Type B pancreatic cell (in vitro differentiated cells): ENCODE measurements at places on chromosomes 2 and 18.

- no peak for DNase-seq
Measured at GRCh38 chr2:74707837-74708236, 53.8 kb downstream of the SEMA4F start.

DNA sequence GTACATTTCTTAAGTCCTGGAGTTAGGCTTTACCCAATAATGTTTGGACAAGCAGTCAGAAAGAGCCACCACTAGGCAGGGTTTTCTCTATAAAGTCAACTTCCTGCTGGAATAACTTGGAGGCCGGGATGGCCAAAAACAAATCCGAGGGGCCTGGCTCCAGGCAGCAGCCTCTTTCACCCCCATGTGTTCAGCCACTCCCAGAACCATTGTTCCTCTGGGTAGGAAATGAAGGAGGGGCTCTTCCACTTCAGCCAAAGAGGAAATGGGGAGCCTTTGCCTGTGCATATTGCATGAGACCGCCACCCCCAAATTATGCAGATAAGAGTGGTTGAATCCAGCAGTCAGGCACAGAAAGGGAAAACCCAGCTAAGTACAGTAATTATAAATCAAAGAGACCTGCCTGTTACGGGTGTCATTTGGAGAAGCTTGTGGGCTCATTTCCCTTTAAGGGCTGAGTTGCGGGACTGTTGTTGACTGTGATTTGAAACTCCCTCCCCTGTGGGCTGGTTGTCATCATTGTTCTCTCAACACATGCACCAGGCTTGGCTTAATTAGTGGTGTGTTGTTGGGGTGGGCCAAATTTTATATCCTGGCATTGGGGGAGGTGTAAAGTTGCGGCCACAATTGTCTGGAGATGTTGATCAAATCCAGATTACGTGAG, 212.8 kb upstream of the SOX11 start:
- no peak for DNase-seq

DNA sequence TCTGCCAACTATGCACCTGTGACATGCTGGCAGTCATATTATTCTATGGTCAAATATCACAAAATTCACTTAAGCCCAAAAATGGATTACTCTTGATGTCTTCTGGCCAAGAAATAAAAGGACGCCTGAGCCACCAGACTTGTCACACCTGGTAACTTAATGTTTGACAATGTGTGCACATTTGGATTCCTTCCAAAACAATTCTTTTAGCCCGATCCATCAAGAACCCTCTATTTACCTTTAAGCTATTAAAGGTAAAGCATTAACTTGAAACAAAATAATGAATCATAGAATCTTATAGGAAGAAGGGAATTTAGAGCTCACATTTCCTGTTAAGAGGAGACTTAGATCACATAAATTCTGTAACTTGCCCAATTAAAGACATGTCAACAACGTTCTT, 46.5 kb upstream of the NFU1 start:
- DNase-seq = no peak

GRCh38 chr18:34786162-34786741, 76.2 kb downstream of the DTNA start:
- DNase-seq = no peak

GRCh38 chr2:149808556-149808955, 221.0 kb upstream of the MMADHC start:
- DNase-seq = no peak

DNA sequence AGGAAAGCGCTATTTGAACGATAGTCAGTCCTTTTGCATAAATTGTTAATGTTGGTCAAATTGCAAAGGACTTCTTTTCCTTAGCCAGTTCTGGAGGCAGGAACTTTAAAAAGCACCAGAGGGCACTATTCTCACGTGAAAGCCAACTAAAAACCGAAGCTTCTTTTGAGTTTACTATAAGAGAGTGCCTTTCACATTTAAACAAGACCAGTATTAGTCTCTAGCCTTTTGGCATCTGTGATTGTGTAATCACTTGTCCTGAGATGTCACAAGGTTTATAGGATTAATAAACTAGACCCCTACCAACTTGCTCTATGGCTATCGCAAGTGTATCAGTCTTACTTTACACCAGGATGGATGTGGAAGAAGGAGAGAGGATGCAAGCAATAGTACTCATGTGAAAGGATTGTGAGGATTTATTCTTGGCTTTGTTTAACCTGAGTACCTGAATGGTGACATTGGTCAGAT, 14.4 kb upstream of the STAT4 start:
- DNase-seq = no peak

GRCh38 chr2:146633159-146633558, 1211.7 kb upstream of the ACVR2A start:
- DNase-seq = no peak

- no peak for DNase-seq
Measured at GRCh38 chr2:17555150-17555549, 14.7 kb downstream of the VSNL1 start.

- DNase-seq = no peak
Measured at GRCh38 chr2:121999264-121999663, 243.8 kb downstream of the TSN start.

- no peak for DNase-seq
Measured at GRCh38 chr2:119407430-119408220, 24.0 kb upstream of the TMEM37 start.

- no peak for DNase-seq
Measured at GRCh38 chr18:44187090-44187489, 493.6 kb upstream of the SETBP1 start.

- DNase-seq = no peak
Measured at GRCh38 chr2:105999211-105999989, 194.7 kb downstream of the UXS1 start.

DNA sequence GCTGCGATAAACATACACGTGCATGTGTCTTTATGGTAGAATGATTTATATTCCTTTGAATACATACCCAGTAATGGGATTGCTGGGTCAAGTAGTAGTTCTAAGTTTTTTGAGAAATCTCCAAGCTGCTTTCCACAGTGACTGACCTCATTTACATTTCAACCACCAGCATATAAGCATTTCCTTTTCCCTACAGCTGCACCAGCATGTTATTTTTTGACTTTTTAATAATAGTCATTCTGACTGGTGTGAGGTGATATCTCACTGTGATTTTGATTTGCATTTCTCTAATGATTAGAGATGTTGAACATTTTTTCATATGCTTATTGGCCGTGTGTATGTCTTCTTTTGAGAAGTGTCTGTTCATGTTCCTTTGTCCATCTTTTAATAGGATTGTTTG, 22.8 kb downstream of the GALNT1 start:
- DNase-seq = no peak

GRCh38 chr2:218962859-218963492, 3.5 kb downstream of the CDK5R2 start:
- peak; percentile 90 for DNase-seq

DNA sequence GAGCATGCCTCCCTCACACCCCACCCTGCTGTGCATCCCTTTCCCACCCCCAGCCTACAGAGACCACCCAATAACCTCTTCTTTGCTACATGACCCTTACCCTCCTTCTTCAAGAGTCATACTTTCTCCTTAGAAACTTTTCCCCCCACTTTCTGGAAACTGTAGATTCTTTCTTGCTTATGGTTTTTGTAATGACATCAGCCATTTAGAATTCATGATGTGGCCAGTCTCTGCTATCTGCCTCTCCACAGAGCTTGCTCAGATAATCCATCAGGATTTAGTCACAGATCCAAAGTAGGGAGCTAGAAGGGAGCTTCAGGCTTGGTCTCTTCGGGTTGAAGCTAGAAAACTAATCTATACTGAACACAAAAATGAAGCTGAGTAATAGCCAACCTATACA, 36.5 kb downstream of the GALM start:
- no peak for DNase-seq

DNA sequence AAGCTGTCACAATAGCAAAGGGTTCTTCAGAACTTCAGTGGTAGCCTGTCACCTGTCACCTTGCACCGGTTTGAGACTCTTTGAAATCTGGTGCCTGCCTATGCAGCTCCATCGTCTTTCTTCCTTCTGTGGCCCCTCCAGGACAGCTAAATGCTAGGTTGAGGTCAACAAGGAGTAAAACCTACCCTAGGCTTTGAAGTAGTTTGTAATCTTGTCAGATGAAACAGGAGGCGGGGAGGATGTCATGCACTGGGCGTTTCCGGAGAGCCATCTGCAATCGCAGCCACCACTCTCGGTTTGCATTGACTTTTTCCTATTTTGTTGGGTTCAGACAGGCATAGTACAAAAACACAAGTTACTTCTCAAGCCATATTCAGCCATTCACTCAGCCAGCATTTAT, 116.7 kb downstream of the LPIN1 start:
- no peak for DNase-seq

GRCh38 chr2:232886176-232886575, 16.1 kb downstream of the SNORC start:
- DNase-seq = no peak

GRCh38 chr2:174059178-174059883, 94.2 kb upstream of the SP3 start:
- no peak for DNase-seq

- no peak for DNase-seq
Measured at GRCh38 chr2:113070606-113070975, 2.8 kb downstream of the IL1F10 start.

- DNase-seq = no peak
Measured at GRCh38 chr2:44848026-44848425, 93.5 kb upstream of the SIX3 start.

DNA sequence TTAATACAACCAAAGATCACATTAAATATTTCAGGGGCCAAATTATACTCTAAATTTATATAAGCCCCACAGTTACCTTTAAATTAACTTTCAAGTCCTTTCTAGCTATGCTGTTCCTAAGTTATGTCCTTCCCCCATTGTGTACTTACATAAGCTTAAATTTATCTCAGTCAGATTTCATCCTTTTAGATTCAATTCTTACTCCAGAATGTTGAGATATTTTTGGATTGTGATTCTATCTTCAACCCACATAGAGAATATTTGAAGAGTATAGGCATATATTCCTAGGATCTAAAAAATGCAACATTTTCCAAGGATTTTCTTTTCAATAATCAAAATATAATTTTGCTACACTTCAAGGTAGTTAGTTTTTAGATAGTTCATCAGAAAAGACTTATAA, 242.8 kb downstream of the KCNE4 start:
- no peak for DNase-seq

GRCh38 chr18:12066910-12067511, 26.6 kb upstream of the ANKRD62 start:
- DNase-seq = no peak

- DNase-seq = no peak
Measured at GRCh38 chr18:49788327-49788898, 24.9 kb downstream of the ACAA2 start.

DNA sequence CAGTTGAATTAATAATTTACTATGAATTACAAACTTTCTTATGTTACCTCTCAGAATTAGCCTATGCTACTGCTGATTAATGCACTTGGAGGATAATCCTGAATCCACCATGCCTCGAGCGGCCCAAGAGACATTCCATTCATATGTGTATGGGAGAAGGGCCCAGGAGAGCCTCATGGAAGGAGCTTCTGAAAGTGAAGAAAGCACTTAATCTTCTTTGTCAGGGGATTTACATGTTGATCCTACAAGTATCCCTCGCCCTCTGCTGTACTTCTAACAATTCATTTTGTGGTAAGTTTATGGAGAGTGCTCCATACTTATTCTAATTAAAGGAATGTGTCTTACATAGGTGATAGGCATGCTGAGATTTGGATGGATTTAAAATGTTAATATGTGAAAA, 1189.1 kb upstream of the NXPH2 start:
- DNase-seq = no peak

- DNase-seq = no peak
Measured at GRCh38 chr2:74959106-74959751, 786 bp downstream of the POLE4 start.

DNA sequence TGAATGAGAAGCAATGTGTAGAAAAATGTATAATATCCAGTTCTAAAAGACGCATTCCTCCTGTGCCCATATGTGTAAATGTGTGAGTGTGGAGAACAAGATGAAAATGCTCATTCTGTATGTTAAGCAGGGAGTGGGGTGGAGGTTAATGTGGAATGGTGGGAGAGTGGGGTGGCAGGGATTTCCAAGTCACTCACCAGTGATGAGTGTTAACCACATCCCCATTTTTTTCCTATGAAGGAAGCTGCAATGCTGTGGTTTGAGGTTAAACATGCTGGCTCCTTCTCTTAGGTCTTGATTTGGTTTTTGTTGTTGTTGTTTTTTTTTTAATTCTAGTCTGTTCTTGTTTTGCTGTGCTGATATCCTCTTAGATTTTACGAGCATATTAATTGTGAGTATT, 169.4 kb downstream of the NEDD4L start:
- DNase-seq = no peak

- no peak for DNase-seq
Measured at GRCh38 chr2:147659051-147659450, 185.8 kb upstream of the ACVR2A start.

DNA sequence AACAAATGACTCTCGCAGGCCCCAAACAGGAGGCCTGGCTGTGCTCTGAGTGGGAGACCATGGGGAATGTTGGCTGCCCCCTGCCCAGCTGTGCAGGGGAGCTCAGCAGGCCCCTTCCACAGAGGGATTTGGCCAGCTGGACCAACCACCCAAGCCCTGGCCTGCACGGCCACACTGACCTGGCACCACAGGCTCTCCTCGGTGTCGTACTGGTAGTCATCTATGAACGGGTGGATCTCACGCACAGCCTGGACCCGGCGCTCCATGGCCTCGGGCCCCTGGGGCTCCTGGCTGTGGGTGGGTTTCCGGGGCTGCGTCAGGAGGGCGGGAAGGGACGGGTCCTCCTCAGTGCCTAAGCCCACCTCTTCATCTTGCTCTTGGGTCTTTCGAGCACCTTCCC, 74.5 kb downstream of the POLR1A start:
- DNase-seq = no peak

DNA sequence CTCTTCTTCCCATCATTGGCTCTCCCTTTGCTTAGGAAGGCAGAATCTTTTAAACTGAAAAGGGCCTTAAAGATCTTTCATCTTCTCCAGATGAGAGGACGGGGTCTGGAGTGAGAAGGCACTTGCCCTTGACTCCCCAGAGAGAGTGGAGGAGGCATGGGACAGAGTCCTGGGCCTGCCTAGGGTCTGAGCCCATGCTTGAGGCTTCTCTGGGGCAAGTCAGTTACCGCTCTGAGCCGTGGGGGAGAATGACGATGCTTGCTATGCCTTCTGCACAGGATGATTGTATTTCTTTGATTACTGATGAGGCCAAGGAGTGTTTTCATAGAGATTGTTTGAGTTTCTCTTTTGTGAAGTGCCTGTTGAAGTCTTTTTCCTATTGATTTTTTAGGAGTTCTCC, 921 bp downstream of the PLB1 start:
- DNase-seq = no peak

DNA sequence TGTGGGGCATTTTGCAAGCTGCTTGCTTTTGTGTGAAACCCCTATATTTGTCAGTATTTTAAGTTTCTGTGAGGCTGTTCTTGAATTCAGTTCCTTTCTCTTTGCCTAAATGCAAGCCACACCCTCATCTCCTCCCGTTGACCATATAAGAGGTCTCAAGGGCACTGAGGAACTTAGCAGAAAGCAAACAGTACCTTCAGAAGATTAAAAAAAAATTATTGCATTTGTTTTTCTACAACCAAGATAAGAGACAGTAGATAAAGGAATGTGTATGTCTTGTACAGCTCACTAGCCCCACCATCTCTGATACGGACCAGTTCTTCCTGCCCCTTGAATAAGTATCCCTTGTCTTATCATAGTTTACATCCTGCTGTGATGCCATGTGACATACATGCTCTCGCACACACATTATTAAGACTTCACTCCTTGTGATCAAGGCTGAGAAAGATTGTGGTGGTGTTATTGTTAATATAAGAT, 64.2 kb downstream of the NPAS2 start:
- DNase-seq = no peak
